ENCODE measurements at places on chromosomes 7 and 10.

DNA sequence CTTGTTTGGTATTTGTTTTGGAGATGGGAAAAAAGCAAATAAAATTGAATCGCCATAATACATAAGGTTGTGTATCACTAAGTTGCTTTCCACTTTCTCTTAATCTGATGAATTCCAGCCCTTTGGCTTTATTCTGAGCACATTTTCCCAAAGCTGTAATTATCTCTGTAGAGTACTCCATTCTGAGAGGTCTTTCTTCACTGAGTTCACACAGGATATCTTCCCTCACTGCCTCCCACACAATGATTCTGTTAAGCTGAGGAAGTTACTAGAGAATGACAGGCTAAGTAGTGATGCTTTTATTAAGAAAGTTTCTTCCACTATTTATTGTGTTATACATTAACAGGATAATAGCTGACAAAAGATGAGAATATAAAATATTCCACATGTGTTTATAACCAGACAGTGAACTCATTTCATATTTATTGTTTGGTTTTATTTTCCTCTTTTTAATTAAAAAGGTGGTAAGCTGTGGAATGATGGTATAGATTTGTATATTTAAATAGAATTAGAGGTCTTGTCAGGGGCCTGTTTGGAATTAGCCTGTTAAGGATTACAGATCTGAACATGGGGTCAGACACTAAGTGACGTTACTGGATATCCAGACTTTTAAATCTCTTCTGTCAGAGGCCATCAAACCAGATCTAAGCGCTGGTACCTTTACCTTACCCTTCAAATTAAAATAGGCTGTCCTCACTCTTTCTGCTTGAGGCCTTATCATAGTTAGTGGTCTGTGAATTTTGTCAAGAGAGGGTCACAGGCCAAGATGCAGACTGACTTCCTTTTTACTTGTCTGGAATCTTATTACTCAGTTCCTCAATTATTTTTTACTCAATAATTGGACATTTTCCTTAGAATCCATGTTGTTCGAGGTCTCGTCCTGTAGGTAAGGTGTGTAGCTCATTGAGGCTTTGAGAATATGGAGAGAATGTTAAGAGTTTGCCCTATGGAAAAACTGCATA, 8.4 kb downstream of the PLXDC2 start:
- DNase-seq = no peak

DNA sequence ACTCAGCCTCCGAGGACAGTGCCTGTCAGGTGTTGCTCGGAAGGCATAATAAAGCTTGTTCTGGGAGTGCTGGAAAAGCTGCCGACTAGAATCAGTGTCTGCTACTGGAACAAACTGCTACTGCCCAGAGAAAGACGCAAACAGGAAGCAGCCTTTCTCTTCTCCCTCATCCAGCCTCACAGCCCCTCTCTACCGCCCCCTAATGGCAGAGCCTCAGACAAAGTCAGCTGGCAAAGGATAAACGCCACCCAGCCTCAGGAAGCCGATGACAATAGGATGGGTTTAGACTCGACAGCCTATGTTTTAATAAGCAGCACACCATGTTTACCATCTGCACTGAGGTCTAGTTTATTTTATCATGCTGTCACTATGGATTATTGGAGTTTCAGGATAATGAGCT, 169.5 kb upstream of the LYZL1 start:
- DNase-seq = peak; percentile 36

GRCh38 chr10:112758961-112759360, 191.1 kb upstream of the TCF7L2 start:
- no peak for DNase-seq

DNA sequence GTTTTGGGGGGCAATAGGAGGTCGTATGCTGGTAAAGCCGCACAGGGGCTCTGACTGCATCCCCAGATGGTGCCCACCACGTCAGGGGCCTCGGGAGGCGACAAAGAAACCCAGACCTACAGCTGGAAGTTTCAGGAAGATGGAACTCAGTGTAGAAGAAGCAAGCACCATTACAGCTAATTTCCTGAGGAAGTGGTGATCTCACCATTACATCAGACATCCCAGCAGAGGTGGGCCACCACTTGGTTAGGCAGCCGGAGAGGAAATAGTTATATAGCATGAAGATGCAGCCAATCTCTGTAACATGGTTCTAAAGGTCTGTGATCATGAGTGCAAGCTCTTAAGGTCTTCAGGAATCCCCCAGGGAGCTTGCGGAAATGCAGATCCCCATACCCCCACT, 127.3 kb upstream of the PCBD1 start:
- no peak for DNase-seq

GRCh38 chr7:76069238-76069638, 21.3 kb downstream of the MDH2 start:
- peak; percentile 43 for DNase-seq

Data from NAMALWA (cell line).